Lung microvascular endothelial cell (primary cell): ENCODE measurements at places on chromosomes 13 and 19. TPM values are rescaled to one million over a fixed set of nuclear protein-coding genes. Genes with fewer than 3 reads are reported as not detected.

DNA sequence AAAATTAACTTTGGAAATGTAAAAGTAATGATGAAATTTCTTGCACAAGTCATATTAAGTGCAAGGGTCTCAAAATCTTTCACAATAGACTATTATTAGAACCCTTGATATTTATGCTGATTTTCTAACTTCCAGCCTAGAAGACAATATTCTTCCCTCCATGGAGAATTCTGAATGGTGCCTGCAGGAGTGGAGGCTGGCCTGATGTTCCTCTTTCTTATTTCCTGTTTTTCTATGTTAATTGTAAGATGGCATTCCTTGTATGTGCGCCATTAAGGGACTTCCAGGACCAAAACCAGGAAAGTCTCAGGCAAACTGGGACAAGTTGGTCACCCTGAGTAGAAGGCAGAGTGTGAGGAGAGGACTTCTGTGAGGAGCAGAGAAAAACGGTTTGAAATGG is 294.9 kb downstream of the DLEU7 start:
- no peak for DNase-seq

- DNase-seq: peak; percentile 66
These were observed 4.2 kb downstream of the ADPRHL1 start for GRCh38 chr13:113448885-113449692.

DNA sequence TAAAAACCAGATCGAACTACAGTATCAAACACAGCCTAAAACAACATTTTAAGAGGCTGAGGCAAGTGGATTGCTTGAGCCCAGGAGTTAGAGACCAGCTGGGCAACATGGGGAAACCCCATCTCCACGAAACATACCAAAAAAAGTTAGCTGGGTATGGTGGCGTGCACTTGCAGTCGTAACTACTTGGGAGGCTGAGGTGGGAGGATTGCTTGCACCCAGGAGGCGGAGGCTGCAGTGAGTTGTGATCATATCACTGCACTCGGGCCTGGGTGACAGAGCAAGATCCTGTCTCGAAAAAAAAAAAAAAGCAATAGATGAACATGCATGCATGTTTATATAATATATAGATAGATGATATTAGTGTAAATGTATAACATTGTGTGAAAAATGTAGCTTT is 5.2 kb upstream of the MRPS31 start:
- no peak for DNase-seq

GRCh38 chr13:80841414-80841813 is 500.5 kb upstream of the SPRY2 start:
- no peak for DNase-seq

GRCh38 chr19:29299416-29300380 is 86.7 kb upstream of the UQCRFS1 start:
- DNase-seq: no peak

DNA sequence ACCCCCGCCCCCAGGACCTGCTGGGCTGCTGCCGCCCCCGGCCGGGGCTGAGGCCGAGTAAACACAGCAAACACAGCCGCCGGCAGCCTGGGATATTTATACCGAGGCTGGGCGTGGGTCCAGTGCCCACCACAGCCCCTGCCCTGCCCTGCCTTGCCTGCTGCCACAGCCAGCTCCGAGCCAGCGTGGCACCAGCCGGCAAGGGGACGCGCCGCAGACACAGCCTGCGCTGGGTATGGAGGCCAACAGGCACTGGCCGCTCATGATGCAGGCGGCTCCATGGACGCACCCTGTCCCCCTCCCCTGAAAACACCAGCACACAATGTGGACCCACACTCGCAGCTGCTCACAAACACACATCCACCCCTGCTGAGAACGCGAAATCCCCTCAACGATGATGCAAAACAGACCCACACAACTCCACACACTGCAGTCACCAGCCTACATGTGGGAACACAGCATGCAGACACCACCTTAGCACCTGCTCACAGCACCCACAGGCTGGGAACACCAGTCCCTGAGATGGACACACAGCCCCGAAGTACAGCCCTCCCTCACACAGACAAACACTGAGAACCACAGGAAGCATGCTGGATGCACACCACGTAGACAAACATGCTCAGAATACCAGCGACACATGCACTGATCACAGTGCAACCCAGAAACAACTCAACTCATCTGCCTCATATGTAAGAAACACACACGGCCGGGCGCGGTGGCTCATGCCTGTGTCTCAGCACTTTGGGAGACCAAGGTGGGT is 16.2 kb downstream of the CCDC97 start:
- DNase-seq: peak; percentile 71

GRCh38 chr13:33280923-33281322 is 4.6 kb downstream of the STARD13 start:
- no peak for DNase-seq

GRCh38 chr13:80753866-80754265 is 412.9 kb upstream of the SPRY2 start:
- DNase-seq: no peak

GRCh38 chr19:34507414-34508067 is 26.0 kb downstream of the WTIP start:
- DNase-seq: no peak

- DNase-seq: no peak
These were observed 108.2 kb upstream of the RNF113B start for GRCh38 chr13:98285317-98285716.

DNA sequence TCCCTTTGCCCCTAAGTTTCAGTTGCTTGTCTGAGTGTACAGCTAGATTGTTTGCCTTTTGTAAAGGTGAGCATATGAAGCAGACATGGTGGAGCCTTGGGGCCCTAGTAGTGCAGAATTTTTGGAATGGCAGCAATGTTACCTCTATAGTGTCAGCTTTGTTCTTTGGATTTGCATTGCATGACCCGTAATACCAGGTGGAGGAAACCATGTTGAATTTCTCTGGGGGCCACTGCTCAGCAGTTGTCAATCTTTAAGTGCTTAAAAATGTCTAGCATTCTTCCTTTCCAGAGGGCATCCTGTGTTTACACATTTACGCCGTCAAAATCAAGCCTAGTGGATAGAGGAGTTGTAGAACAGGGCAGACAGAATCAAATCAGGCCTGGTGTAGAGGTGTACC is 303.3 kb downstream of the ATP8A2 start:
- DNase-seq: no peak

DNA sequence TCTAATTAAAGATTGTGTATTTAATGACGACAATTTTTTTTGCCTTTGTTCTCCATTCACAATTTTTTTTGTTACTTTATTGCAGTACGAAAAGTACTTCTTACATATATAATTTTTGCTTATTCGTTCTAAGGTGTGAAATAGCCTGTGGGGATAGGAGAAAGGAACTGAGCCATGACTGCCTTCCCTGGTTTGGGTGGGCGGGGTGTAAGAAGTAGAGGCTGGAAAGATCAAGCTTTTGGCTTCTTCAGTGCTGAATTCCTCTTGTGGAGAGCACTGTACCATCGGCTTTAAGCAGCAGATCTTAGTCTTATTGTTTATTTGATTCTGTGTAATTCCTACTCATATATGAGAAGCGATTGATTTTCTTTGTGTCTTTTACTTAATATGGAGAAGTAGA is 115.8 kb downstream of the NBEA start:
- DNase-seq: no peak

DNA sequence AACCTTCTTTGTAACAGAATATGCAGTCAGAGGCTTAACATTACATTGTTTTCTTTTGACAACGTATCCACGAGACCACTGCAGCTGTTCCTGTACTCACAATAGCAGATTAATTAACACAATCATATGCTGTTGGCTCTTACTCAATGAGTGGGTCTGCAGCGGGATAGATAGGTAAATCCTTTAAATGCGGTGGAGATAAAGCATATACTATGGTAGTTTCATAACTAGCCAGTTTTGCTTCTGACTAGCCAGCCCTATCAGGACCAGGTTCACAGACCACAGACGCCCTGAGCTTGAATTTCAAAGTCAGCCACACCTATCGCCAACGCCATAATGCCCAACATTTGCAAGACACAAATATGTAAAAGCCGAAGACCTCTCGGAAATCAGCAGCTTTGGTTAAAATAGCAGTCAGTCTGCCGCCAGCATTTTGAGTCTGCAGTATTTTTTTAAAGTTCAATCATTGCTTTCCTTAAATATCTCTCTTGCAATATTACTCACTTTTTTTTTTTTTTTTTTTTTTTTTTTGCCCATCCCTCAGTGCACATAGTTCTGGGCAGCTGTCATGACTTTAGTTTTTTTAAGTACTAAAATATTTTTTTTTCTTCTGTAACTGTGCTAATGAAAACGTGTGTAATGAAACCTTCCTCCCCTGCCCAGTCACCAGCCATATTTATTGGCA is 120.5 kb downstream of the ZNF536 start:
- DNase-seq: no peak

GRCh38 chr19:39053276-39054090 is 21.1 kb upstream of the FBXO27 start:
- no peak for DNase-seq

DNA sequence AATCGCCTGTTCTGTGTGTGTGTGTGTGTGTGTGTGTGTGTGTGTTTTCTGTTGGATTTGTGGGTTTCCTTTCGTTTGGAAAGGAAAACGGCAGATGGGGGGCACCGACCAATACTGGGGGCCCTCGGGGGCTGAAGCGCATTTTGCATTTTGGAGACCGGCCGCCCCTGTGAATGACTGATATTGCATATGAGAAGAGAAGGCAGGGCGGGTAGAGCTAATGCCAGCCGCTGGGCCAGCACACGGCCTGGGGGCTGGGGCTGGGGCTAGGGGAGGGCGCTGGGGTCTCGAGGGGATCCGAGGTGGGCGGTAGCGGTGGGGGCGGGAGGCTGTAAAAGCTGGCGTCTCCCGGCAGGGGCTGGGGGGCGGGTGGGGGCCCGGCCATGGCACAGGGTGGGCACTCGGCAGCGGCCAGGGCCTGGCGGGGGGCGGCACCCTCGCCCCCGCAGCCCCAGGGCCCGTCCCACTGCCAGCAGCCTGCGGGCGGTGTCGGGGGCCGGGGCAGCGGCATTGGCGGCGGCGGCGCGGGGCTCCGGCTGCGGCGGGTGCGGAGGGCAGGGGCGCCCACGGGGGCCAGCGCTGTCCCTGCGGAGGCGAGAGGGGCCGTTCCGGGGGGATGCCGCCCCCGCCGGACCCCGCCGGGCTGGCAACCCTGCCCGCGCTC is 11.2 kb downstream of the ANO8 start:
- DNase-seq: no peak

GRCh38 chr13:99505814-99506269 is 4.6 kb downstream of the TM9SF2 start:
- peak; percentile 52 for DNase-seq

GRCh38 chr13:111228262-111229144 is 91.9 kb upstream of the TEX29 start:
- DNase-seq: no peak

DNA sequence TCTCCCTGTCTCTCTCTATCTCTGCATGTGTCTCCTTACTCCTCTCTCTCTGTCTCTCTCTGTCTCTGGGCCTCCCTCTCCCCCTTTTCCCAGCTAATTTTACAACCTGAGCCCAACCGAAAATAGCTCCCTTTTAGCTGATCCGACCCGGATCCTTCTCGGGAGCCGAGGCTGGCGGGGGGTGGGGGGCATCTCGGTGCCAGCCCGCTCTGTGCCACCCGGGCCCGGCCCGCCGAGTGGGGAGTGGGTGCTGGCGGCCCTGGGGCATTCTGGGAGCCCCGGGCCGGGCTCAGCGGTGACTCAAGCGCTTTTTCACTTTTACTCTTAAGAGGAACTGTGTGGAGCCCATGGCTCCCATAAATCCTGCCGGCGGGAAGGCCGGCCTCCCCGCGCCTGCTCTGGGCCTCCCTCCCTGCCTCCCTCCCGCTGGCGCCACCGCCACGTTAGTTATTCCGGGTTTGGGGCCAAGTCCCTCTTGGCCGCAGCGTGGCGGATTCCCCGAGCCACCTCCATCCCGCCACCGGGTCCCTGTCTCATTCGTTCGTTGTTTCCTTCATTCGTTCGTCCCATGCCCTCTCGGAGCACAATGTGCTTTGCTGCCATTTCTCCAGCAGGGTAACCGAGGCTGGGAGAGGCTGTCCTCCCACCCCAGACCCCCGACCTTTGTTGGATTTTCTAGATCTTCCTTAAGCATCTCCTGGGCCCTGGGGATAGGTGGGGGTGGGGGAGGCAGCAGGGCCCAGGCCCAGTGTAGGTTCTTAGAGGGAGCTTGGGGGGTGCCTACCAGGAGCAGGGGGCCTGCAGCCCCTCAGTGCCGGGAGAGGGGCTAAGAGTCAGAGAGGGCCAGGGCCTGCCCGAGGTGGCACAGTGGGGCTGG is 3.2 kb downstream of the NFIC start:
- no peak for DNase-seq

DNA sequence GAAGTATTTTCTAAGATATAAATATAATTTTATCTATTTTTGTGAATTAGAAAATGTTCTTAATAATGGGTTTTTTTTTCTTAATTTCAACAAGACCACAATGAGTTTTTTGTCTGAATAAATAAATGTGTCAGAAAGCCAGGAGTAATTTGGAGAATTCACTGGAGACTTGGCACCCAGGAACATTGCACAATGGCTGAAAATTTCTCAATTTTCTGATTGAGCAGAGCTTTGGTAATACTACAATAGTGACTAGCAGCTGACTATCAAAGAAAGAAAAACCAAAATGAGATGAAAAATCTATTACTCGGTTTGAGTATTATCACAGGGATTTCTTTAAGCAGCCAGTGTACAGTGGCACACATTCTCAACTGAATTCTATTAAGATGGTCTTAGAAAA is 394.4 kb upstream of the PCDH20 start:
- no peak for DNase-seq

GRCh38 chr19:405121-405965 is 3.6 kb downstream of the C2CD4C start:
- no peak for DNase-seq

DNA sequence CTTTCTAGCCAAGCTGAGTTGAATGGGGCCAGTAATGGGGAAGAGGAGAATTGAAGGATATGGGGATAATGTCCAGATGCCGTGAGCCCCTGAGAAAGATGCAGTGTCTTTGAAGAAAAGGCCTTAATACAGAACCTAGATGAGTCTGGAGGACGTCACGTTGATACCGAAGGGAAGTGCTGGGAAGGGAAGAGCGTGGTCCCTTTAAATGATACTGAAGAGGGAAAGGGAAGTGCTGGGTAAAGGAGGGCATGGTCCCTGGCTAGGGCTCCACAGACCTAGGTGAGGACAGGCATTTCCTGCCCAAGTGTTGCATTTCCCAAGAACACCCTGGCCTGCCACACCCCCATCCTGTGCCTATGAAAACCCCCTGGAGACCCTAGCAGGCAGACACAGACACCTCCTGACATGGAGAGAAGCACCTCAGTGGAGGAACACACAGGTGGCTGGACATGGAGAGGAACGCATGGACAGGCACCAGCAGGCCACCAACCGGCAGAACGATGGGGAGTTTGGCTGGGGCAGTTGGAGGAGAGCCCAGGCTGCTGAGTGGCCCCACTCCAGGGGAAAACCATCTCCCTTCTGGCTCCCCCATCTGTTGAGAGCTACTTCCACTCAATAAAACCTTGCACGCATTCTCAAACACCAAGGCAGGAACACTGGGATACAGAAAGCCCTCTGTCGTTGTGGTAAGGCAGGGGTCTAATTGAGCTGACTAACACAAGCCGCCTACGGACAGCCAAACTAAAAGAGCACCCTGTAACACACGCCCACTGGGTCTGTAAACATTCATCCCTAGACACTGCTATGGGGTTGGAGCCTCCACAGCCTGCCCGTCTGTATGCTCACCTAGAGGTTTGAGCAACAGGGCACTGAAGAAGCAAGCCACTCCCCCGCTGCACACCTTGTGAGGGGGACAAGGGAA is 34.9 kb upstream of the POMP start:
- peak; percentile 12 for DNase-seq

KLC3 gene
- 0.20 and 0.22 TPM in 2 replicates for total RNA-seq

SLC25A41 gene
- not detected in 2 replicates for total RNA-seq

TFPT gene
- total RNA-seq: 20.5 and 27.4 TPM in 2 replicates

OR4F17 gene
- total RNA-seq: not detected in 2 replicates

APOC4 gene
- total RNA-seq: not detected in 2 replicates

NLRP4 gene
- total RNA-seq: not detected in 2 replicates

ZNF625 gene
- total RNA-seq: 7.4 and 11.7 TPM in 2 replicates

RYR1 gene
- total RNA-seq: not detected in 2 replicates
